Amniotic epithelial cell (primary cell): ENCODE measurements at places on chromosomes 6 and 20.

- peak; percentile 67 for DNase-seq
These were observed 195.5 kb downstream of the JARID2 start for GRCh38 chr6:15441215-15441868.

DNA sequence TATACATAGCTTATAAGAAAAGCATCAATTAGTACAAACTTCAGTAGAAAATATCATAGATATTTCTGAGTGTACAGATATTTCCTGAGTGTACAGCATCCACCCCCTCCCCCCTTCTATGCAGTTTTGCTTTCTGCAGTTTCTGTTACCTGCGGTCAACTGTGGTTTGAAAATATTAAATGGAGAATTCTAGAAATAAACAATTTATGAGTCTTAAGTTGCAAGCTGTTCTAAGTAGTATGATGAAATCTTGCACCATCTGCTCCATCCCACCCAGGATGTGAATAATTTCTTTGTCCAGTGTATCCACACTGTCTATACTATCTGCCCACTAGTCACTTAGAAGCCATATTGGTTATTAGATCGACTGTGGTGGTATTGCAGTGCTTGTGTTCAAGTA, 15.8 kb upstream of the GPR63 start:
- DNase-seq: peak; percentile 56

DNA sequence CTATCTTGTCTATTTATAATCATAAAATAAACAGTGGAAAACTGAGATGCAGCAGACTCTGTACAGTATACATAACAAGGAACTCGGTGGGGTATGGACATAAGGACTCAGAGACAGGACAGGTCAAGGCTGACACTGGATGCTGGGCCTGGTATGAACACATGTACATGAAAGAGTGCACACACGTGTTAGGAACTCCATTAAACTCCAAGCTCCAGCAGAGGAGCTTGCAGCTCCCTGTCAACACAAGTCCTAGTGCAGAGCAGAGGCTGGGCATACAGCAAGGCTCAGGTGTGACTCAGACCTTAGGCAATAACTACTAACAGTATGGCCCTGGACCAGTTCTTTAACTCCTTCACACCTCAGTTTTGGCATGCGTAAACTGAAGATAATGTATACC, 17.1 kb downstream of the NAPB start:
- peak; percentile 80 for DNase-seq

GRCh38 chr20:35773154-35773751, 1.4 kb downstream of the PHF20 start:
- peak; percentile 78 for DNase-seq

DNA sequence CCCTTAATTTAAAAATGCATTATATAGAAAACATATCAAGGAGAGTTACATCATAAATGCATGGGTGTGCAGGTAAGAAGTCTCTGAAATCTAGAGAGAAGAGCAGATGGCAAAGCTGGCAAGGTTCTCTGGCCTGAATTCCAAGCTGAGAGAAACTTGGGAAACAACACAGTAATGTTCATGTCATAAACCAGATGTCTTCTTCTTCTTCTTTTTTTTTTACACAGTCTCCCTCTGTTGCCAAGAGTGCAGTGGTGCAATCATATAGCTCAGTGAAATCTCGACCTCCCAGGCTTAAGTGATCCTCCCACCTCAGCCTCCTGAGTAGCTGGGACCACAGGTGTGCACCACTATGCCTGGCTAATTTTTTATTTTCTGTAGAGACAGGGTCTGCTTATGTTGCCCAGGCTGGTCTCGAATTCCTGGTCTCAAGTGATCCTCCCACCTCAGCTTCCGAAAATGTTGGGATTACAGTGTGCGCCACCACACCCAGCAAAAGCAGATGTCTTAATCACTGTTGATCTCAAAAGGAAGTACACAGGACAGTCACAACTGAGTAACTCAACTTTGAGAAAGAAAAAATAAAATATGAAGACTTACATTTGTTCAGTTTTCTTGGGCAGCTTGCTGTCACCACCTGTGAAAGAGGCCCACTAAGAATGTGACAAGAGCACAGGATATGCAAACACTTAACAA, 77.3 kb downstream of the DNAAF9 start:
- peak; percentile 78 for DNase-seq

- DNase-seq: no peak
These were observed 26.9 kb upstream of the FOXP4 start for GRCh38 chr6:41519305-41519744.

DNA sequence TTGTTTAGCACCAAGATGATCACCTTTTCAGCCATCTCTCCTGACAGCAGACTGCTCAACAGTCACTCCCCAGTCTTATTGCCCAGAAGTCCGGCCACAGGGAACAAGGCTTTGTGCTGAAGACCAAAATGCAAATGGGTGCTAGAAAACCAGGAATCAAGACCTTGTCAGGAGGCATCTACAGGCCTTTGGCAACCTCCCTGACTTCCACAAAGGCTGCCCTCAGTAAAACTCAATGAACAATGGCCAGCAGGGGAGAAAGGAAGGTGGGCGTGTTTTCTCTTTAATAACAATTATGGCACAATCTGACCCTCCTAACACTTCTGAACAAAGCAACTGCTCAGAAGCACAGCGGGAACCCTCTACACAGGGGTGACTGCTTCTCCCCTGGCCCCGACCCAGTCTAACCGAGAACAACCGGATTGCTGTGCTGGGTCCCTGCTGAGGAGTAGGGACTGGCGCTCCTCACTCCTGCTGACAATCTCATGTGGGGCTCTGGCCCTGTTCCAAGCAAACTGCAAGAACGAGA, 41.6 kb downstream of the PLCG1 start:
- DNase-seq: no peak

- no peak for DNase-seq
These were observed 1.2 kb upstream of the RBM38 start for GRCh38 chr20:57389695-57390603.

- DNase-seq: peak; percentile 61
These were observed 6.8 kb downstream of the HUS1B start for GRCh38 chr6:650098-650497.
